ENCODE measurements at places on chromosomes 12 and 14.

DNA sequence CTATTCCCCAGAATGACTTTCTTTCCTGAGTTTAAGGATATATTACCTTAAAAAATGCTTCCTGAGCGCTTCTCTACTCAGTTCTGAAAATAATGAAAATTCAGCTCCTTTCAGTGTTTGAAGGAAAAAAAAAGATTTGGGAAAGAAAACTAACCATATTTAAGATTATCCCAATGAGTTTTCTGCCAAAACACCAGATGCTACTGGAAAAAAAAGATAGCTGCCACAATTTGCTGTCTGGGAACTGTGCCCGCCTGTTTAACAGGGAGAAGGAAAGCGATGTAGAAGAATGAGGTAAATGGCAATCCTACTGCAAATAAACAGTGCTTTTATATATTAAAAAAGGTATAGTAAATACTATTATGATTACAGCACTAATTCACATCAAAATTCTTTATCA, 367.6 kb upstream of the PRICKLE1 start:
- no peak for DNase-seq

DNA sequence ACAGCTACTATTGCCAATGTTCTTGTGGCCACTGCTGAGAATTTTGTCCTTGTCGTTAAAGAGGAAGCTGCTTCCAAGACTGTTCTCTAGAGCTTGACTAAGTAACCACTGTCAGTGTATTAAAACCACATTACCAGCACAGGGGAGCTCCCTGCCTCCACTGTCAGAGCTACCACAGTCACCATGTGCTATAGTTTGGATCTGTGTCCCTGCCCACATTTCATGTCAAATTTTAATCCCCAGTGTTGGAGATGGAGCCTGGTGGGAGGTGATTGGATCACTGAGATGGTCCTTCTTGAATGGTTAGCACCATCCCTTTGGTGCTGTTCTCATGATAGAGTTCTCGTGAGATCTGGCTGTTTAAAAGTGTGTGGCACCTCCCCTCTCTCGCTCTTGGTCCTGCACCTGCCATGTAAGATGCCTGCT, 23.2 kb upstream of the RAP1B start:
- no peak for DNase-seq

DNA sequence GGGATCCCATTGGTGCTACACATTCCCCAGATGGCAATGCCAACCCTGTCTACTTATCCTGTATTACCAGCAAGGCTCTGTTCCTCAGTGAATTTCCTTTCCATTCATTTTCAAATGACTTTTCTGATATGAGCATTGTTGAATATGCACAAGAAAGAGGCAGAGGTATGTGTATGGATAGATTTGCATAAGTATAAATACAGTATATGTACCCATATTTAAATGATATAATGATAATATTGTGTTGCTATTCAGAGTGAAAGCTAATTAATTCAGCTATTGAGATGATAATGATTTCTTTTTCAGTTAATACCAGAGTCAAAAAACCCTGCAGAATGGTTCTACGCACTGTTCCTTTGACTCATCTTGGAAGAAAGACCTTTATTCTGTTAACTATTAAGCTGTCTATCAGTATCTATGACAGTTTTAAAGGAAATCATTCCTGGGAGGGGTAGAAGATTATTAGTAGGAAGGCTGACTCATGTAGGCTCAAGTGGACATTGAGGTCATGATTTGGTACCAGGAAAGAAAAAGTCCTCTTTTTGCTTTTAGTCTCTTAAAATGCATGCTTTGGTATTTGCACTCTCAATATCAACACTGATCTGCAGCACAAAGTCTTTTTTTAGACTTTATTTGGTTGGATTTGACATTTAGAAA, 44.9 kb upstream of the GAS2L3 start:
- DNase-seq: no peak

DNA sequence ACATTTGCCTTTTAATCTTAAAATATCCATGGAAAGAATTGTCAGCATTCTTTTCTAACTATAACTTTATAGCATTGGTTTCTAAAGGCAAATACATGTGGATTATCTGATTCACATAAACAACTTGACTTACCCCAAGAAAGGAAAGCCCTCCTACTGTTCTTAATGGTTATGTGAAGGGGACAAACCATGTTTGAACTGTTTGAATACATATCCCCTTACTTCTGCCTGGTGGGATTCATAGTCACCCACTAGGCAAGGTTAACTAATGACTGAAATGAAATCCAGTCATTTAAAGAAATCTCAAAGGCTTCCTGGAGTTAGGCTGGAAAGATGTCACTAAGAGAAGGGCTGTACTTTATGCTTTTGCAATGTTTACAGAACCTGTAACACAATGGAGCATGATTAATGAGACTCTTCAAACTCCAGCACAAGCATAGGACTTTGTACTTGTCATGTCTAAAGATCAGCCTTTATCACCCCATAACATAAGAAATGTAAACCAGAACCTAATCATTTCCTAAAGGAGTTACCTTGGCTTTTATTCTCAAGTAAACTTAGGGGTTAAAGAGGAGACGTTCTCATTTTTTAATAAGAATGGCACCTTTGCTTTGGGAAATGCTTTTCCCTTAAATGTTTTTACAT, 10.2 kb upstream of the FLRT2 start:
- no peak for DNase-seq

DNA sequence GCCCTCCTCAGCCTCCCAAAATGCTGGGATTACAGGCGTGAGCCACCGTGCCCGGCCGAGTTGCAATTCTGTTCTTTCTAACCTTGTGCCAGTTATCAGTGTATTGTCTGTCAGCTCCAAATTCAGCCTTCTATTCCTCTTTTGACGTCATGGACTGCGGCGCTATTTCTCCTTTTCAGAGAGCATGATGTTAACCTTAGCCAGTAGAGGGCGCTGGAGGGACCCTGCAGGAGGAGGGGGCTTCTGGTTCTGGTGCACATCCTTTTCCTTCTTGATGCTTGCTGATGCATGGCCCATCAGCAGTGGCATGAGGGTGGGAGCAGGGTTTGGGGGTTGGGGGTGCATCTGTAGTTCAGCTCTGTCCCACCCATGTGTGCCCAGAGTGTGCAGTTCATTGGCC, 179.3 kb upstream of the RMST start:
- DNase-seq: no peak

- DNase-seq: no peak
These were observed 62.8 kb downstream of the PPP2R5C start for GRCh38 chr14:101824339-101824727.

DNA sequence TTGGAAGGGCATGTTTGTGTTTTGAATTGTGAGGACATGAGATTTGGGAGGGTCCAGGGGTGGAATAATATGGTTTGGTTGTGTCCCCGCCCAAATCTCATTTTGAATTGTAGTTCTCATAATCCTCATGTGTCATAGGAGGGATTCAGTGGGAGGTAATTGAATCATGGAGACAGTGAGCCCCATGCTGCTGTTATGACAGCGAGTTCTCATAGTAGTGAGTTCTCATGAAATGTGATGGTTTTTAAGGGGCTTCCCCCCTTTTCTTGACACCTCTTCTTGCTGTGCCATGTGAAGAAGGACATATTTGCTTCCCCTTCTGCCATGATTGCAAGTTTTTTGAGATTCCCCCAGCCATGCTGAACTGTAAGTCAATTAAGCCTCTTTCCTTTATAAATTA, 260.0 kb downstream of the DUSP6 start:
- DNase-seq: no peak

DNA sequence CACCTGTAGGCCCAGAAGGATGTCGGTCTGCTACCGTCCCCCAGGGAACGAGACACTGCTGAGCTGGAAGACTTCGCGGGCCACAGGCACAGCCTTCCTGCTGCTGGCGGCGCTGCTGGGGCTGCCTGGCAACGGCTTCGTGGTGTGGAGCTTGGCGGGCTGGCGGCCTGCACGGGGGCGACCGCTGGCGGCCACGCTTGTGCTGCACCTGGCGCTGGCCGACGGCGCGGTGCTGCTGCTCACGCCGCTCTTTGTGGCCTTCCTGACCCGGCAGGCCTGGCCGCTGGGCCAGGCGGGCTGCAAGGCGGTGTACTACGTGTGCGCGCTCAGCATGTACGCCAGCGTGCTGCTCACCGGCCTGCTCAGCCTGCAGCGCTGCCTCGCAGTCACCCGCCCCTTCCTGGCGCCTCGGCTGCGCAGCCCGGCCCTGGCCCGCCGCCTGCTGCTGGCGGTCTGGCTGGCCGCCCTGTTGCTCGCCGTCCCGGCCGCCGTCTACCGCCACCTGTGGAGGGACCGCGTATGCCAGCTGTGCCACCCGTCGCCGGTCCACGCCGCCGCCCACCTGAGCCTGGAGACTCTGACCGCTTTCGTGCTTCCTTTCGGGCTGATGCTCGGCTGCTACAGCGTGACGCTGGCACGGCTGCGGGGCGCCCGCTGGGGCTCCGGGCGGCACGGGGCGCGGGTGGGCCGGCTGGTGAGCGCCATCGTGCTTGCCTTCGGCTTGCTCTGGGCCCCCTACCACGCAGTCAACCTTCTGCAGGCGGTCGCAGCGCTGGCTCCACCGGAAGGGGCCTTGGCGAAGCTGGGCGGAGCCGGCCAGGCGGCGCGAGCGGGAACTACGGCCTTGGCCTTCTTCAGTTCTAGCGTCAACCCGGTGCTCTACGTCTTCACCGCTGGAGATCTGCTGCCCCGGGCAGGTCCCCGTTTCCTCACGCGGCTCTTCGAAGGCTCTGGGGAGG, at the start of gene LTB4R:
TSS of gene LTB4R (plus strand) at position 857 of the 959 bp plus-strand sequence. CDS start 4,150 bp downstream, outside the sequence.
- DNase-seq: peak; percentile 72

DNA sequence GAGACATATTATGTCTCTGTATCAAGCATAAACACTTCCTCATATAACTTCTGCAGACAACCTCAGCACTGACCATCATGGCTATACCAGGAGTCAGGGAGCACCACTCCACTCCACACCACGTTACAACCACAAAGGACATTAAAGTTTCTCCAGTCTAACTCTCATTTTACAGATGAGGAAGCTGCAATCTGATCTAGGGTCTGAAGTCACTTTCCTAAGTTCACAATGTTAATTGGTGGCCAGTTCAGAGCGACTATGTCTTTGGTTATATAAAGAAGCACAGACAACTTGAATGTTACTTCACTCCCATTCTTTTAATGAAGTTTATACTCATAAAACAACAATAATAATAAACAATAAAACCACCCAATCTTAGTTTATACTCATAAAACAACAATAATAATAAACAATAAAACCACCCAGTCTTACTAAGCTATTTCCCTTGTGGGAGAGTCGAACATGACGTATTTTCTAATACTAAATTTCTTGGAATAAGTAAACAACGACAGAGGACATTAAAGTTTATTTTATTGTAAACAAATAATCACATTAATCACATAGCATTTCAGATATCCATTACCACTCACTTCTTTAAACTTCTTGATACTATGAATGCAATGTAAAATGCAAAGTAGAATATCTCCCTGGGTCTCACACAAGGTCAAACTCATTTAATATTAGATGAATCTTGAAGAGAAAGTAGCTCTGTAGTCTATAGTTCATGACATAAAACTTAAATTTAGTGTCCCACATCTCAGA, 72.4 kb upstream of the SSTR1 start:
- no peak for DNase-seq

All from NCI-H1417 treated with DMSO at 0.1 percent for 48 hours (cell line).